Activated CD8-positive, alpha-beta memory T cell treated with anti-CD3 and anti-CD28 coated beads for 36 hours (primary cell): ENCODE measurements at places on chromosomes 13 and 19. TPM values are rescaled to one million over a fixed set of nuclear protein-coding genes. Genes with fewer than 3 reads are reported as not detected.

The CYP2A6 gene
- total RNA-seq = not detected

The ZNF69 gene
- total RNA-seq = 1.8 TPM

The CCL25 gene
- not detected for total RNA-seq

The CABP5 gene
- not detected for total RNA-seq
